Activated T-cell treated with anti-CD3 and anti-CD28 coated beads, Interleukin-2, amount 50 U/mL, for 72 hours (primary cell): ENCODE measurements at places on chromosomes 16 and 17. TPM values are rescaled to one million over a fixed set of nuclear protein-coding genes. Genes with fewer than 3 reads are reported as not detected.

- H3K27me3 ChIP-seq, result no peaks in the 10 kb centered on the region
- H3K27ac ChIP-seq, result no peak overlapping the region
- DNase-seq, result no peak
- H3K4me3 ChIP-seq, result no peak overlapping the region
- H3K4me1 ChIP-seq, result peaks cover 1% of the 10 kb centered on the region
- no peaks in the 10 kb centered on the region for H3K36me3 ChIP-seq
Observed at GRCh38 chr16:17219991-17220390, 250.8 kb downstream of the XYLT1 start.

- no peak overlapping the region for H3K27ac ChIP-seq
- H3K4me1 ChIP-seq, result no peaks in the 10 kb centered on the region
- no peaks in the 10 kb centered on the region for H3K36me3 ChIP-seq
- DNase-seq, result no peak
- no peak overlapping the region for H3K4me3 ChIP-seq
Observed at GRCh38 chr16:20411055-20411454, 1.7 kb downstream of the ACSM5 start.

DNA sequence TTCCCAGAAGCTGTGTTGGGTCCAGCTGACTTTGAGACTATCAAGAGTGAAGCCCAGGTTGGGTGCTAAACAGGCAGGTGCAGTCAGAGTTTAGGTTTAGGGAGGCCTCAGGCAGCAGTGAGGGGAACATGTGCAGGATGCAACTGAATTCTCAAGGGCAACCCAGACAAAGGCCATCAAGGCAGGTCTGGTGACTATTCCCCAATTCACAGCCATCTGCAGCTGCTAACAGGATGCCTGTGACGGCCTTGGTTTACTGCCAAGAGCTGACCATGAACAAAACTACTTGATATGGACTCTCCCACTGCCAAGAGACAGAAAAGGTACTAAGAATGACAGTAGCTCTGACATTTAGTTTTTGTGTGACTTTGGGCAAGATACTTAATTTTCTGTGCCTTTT, 45.2 kb upstream of the BCAR1 start:
- H3K27me3 ChIP-seq, result no peaks in the 10 kb centered on the region
- H3K4me3 ChIP-seq, result no peak overlapping the region
- peaks cover 11% of the 10 kb centered on the region for H3K36me3 ChIP-seq
- no peaks in the 10 kb centered on the region for H3K4me1 ChIP-seq

DNA sequence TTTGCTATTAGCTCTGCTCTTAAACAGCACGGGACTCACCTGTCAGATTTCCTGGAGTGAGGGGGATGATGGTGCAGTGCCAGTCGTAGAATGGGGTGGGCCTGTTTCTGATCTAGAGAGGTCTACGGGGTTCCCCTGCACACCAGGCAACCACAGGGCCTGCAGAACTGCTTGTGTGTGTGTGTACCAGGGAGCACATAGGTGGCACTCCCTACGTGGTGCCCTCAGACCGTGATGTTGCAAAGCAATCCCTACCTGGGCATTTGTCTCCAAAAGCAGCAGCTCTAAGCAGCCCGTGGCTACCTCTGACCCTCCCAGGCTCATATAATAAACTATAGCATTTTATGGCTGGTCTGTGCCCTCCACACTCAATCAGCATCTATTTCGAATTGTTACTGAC, 38.5 kb downstream of the MPRIP start:
- H3K4me3 ChIP-seq, result no peak overlapping the region
- peaks cover 7% of the 10 kb centered on the region for H3K4me1 ChIP-seq
- no peaks in the 10 kb centered on the region for H3K27me3 ChIP-seq

- no peaks in the 10 kb centered on the region for H3K36me3 ChIP-seq
- peak; percentile 61 for DNase-seq
- no peaks in the 10 kb centered on the region for H3K4me1 ChIP-seq
- no peaks in the 10 kb centered on the region for H3K27me3 ChIP-seq
- H3K4me3 ChIP-seq, result no peak overlapping the region
Observed at GRCh38 chr16:81623365-81624102, 155.6 kb upstream of the PLCG2 start.

GRCh38 chr17:62898239-62898864, 67.7 kb upstream of the TANC2 start:
- H3K4me1 ChIP-seq, result no peaks in the 10 kb centered on the region
- no peak overlapping the region for H3K27ac ChIP-seq
- H3K36me3 ChIP-seq, result no peaks in the 10 kb centered on the region
- DNase-seq, result no peak
- no peak overlapping the region for H3K4me3 ChIP-seq

DNA sequence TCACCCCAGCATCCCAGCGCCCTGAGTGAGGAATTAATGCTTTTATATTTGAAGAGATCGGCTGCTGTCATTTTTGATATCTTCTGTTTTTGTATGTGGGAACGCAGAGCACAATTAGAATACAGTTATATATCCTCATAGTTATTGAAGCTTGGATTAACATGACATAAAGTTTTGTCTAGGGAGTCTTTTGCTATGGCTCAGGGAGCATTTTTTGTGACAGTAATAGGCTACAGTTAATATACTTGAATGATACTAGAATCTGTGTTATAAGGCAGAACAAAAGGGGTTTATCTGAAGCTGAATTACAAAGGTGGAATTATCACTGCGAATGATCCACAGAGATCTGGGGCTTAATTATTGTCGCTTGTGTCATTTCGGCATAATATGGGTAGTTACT, 239.4 kb downstream of the MSI2 start:
- DNase-seq, result no peak
- H3K27me3 ChIP-seq, result no peaks in the 10 kb centered on the region
- peaks cover 40% of the 10 kb centered on the region for H3K4me1 ChIP-seq
- H3K4me3 ChIP-seq, result no peak overlapping the region

- H3K36me3 ChIP-seq, result peaks cover 3% of the 10 kb centered on the region
- DNase-seq, result no peak
- H3K27me3 ChIP-seq, result no peaks in the 10 kb centered on the region
- no peak overlapping the region for H3K4me3 ChIP-seq
Observed at GRCh38 chr16:58157951-58158540, 28.9 kb upstream of the CFAP20 start.

- H3K36me3 ChIP-seq, result peaks cover 3% of the 10 kb centered on the region
- no peak overlapping the region for H3K27ac ChIP-seq
- H3K27me3 ChIP-seq, result no peaks in the 10 kb centered on the region
- no peaks in the 10 kb centered on the region for H3K4me1 ChIP-seq
Observed at GRCh38 chr16:83733301-83733700, 74.5 kb upstream of the HSBP1 start.

DNA sequence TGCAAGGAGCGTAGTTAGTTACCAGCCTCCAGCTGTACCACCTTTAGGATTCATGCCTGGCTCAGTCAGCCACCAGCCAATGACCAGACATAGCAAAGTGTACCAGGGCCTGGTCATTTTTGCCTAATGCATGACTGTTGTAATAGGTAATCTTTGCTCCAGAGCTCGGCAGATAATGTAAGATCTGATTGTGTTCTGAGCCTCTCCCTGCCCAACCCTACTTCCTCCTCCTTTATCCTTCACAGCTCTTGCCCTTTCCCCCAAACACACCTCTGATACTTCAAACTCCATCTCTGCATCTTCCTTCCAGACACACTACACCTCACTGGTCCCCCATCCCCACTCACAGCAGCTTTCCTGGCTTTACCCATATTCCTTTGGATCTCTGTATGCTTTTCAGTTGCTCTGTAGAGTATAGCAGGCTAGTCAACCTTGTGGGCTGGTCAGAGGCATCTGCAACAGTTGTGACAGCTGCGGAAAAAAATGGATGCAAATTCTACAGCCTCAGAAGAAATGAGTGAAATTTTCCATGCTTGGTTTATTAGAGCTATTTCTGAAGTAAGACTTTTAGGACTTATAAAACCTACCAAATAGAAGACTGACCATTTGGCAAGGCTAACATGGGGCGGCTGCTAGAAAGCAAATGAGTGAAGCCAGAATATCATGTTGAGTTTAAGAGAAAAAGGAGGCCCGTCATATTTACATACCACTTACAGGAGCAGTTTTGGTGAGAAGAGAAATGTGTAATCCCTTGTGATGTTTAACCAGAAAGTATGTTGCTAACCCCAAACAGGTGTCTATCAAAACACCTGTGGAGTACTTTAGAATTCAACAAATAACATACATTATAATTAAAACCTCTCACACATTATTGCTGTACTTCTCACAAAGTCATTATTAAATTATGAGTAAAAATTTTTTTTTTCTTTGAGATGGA, 19.9 kb upstream of the C16orf87 start:
- H3K4me1 ChIP-seq, result no peaks in the 10 kb centered on the region
- H3K36me3 ChIP-seq, result no peaks in the 10 kb centered on the region
- no peak for DNase-seq
- H3K27ac ChIP-seq, result no peak overlapping the region
- no peaks in the 10 kb centered on the region for H3K27me3 ChIP-seq

GRCh38 chr17:49610883-49611584, 35.4 kb downstream of the NXPH3 start:
- no peak for DNase-seq
- H3K4me3 ChIP-seq, result no peak overlapping the region
- H3K27ac ChIP-seq, result no peak overlapping the region
- peaks cover 23% of the 10 kb centered on the region for H3K36me3 ChIP-seq

- H3K27ac ChIP-seq, result no peak overlapping the region
- no peaks in the 10 kb centered on the region for H3K4me1 ChIP-seq
- H3K4me3 ChIP-seq, result no peak overlapping the region
- peaks cover 21% of the 10 kb centered on the region for H3K27me3 ChIP-seq
Observed at GRCh38 chr17:10612957-10613744, 44.0 kb downstream of the MYH3 start.

GRCh38 chr17:28612531-28612930, 1.5 kb downstream of the RSKR start:
- peaks cover 4% of the 10 kb centered on the region for H3K4me1 ChIP-seq
- no peak overlapping the region for H3K4me3 ChIP-seq
- DNase-seq, result no peak
- H3K27ac ChIP-seq, result no peak overlapping the region

GRCh38 chr17:58329035-58329809, 627 bp upstream of the TSPOAP1 start:
- no peaks in the 10 kb centered on the region for H3K27me3 ChIP-seq
- peak overlapping the region; percentile 93 for H3K4me3 ChIP-seq
- peak; percentile 85 for DNase-seq
- H3K36me3 ChIP-seq, result peaks cover 26% of the 10 kb centered on the region
- peaks cover 50% of the 10 kb centered on the region for H3K4me1 ChIP-seq

DNA sequence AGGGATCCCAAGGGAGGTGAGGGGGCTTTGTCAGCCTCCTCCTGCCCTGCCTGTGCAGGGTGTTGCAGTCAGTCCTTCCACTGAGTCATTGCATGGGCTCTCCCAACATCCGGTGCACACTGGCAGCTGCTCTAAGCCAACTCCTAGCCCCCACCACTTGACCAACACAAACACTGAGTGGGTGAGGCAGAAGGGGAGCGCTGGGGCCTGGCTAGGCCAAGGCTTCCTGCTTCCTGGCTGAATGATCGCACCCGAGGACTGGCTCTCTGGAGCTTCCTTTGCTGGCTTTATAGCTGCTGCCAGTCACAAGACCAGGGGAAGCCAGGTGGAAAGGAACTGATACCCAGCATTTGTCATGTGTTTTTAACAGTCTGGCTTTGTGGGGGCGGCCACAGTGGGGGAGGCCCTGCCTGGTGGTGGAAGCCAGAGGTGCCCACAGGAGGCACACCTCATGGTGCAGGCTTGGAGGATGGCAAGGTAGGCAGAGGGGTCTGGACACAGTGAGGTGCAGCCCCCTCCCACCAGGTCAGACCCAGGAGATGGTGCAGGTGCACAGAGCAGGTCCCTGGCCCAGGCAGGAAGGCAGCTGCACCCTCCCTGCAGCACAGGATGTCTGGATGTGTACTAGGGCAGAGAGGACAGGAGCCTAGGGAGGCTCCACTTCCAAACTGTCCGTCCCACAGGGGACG, 6.8 kb downstream of the MPG start:
- peak; percentile 77 for DNase-seq
- peak overlapping the region; percentile 92 for H3K27ac ChIP-seq
- peak overlapping the region; percentile 70 for H3K4me3 ChIP-seq
- H3K4me1 ChIP-seq, result peaks cover 24% of the 10 kb centered on the region

DNA sequence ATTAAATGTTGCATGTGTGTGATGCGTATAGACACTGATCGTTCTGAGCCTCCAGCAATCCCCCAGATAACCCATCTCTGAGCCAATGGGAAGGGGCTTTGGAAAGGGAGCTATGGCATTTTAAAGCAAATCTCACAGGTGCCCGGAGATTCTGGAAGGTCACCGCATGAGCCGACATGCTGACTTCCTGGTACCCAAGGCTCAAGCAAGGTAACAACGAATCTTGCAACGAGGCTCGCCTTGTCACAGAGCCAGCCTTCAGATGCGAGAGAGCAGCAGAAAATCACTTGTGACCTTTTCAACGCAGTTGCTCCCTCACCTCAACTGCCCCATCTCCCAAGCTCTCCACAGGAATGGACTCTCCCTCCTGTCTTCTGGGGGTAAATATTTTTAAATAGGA, 154.8 kb upstream of the CDH5 start:
- H3K36me3 ChIP-seq, result no peaks in the 10 kb centered on the region
- no peaks in the 10 kb centered on the region for H3K4me1 ChIP-seq
- H3K27me3 ChIP-seq, result no peaks in the 10 kb centered on the region
- H3K27ac ChIP-seq, result no peak overlapping the region

GRCh38 chr17:5758651-5759050, 174.3 kb upstream of the NLRP1 start:
- peaks cover 33% of the 10 kb centered on the region for H3K27me3 ChIP-seq
- H3K4me3 ChIP-seq, result no peak overlapping the region
- DNase-seq, result no peak
- peaks cover 9% of the 10 kb centered on the region for H3K4me1 ChIP-seq
- H3K27ac ChIP-seq, result no peak overlapping the region

The PIRT gene
- not detected for total RNA-seq

The ABI3 gene
- 32.4 TPM for total RNA-seq

The HOXB4 gene
- total RNA-seq, result 1.9 TPM

The LIG3 gene
- total RNA-seq, result 44.0 TPM

The ATP1B2 gene
- 0.30 TPM for total RNA-seq

The SLC4A1 gene
- total RNA-seq, result not detected

The TBX4 gene
- total RNA-seq, result not detected
